Stimulated activated CD4-positive, alpha-beta T cell treated with anti-CD3 and anti-CD28 coated beads, Interleukin-15, amount 100 ng/mL, for 24 hours (primary cell): ENCODE measurements at places on chromosomes 2 and 18.

DNA sequence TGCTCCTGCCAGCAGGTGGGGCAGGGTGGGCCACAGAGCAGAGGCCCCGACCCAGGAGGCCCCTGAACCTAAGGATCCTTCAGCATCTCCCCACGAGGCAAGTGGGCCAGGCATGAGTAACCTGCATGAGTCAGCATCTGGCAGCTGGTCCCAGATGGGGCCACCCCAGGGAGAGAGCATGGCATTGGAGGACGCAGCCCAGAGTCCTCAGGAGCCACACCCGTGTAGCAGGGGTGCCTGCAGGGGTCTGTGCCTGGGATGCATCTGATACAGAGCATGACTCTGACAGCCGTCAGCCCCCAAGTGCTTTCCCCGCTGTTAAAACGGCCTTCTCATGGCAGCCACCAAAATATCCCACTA is 185.6 kb upstream of the SALL3 start:
- DNase-seq: no peak

DNA sequence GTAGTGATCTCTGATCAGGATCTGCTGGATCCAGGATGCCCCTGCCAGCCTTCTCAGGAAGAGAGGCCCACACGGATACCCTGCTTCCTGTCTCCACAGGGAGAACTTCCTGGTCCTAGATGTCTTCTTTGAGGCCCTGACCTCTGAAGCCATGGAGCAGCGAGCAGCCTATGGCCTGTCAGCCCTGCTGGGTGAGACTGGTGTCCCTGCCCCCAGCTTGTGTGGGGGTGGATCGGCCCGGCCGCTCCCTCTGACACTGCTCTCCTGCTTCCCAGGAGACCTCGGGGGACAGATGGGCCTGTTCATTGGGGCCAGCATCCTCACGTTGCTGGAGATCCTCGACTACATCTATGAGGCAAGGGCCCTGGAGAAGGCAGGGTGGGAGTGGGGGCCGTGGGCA is 6.6 kb downstream of the CHPF start:
- no peak for DNase-seq

GRCh38 chr2:228646061-228646460 is 464.6 kb upstream of the SPHKAP start:
- no peak for DNase-seq

DNA sequence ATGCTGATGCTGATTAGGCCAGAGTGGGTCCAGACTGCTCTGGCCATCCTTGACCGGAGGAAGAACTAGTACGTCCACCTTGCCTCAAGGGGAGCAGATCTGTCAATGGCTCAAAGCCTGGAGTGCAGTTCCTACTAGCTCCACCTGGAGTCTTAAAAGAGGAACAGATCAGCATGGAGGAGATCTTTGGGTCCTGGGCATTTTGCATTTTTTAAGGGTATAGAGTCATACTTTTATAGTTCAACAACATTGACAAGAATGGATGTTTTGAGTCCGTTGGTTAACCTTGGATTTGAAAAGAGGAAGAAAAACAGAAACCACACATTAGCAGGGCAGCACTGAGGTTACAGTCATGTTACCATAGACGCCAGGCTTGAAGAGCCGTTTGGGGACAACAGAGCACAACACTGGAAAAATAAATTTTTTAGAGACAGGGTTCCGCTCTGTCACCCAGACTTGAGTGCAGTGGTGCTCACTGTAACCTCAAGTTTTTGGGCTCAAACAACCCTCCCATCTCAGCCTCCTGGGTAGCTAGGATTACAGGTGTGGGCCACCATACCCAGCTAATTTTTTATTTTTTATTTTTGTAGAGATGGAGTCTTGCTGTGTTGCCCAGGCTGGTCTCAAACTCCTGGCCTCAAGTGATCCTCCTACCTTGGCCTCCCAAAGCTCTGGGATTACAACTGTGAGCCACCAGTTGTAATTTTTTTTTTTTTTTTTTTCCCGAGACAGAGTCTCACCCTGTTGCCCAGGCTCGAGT is 78.5 kb downstream of the PRKCE start:
- DNase-seq: no peak
